ENCODE measurements at places on chromosomes 4 and X.

DNA sequence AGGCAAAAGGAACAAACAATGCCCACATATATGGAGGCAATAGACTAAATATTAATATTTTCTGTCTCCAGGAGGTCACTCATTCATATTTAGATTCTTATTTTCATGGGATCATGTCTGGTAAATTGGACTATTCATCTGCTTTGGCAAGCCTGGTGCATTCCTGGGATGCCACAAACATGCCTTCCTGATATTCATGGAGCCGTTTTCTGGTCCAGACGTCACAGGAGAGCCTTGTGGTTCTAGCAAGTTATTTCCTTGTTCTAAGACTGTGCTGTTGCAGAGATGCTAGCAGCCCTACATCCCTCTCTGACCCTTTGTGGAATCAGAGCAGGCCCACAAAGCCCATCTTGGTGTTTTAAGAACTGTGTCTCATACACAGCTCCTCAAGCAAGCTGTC is 16.1 kb upstream of the EXOSC9 start:
- DNase-seq, result no peak

GRCh38 chr4:141933978-141934377 is 297.6 kb downstream of the IL15 start:
- no peak for DNase-seq

DNA sequence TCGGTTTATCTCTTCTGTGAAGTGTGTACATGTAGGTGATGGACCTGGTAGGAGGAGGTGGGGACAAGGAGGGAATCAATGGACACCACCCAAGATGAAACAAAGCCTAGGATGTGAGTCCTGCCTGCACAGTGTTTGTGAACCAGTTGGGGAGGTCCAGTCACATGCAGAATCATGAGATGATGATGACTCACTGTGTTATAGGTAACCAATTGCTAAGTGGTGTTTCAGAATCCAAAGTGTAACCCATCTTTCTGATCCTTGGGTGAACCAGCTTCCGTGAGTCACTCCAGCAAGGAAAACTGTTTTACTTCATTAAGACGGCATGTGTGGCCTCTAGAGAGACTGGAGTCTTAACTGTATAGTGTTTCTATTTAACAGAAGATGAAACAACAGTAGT is 57.9 kb upstream of the HPF1 start:
- DNase-seq, result no peak

- DNase-seq, result no peak
These were observed 83.9 kb downstream of the POLA1 start for GRCh38 chrX:24777660-24778059.

Measured in posterior vena cava (tissue), 2 donors.